Stimulated activated CD8-positive, alpha-beta memory T cell treated with anti-CD3 and anti-CD28 coated beads, Interleukin-4, amount 100 ng/mL, for 48 hours (primary cell): ENCODE measurements at places on chromosomes 2 and 18.

DNA sequence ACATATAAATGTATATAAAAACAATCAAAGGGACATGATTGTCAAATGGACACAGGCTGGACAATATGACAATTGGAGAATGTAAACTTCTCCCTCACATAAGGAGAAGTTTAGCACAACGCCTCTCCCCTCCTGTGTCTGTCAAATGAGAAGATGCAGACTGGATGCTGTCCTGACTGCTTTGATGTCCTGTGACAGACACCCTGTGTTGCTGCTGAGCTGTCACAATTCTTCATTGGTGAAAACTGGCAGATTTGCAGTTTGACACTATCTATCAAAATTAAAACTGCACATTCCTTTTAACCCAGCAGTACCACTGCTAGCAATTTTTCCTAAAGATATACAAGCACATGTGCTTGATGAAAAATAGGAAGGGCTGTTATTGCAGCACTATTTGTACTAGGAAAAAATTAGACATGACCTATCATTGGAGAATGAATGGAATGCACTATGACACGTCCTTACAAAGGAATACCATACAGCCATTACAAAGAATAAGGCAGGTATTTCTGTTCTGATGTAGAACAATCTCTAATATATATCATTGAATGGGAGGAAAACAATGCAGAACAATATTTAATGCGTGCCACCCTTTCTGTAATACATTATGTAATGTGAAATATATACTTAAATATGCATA is 12.4 kb downstream of the DPYSL5 start:
- no peak for DNase-seq

GRCh38 chr2:234156326-234156725 is 105.8 kb downstream of the SPP2 start:
- DNase-seq, result no peak

DNA sequence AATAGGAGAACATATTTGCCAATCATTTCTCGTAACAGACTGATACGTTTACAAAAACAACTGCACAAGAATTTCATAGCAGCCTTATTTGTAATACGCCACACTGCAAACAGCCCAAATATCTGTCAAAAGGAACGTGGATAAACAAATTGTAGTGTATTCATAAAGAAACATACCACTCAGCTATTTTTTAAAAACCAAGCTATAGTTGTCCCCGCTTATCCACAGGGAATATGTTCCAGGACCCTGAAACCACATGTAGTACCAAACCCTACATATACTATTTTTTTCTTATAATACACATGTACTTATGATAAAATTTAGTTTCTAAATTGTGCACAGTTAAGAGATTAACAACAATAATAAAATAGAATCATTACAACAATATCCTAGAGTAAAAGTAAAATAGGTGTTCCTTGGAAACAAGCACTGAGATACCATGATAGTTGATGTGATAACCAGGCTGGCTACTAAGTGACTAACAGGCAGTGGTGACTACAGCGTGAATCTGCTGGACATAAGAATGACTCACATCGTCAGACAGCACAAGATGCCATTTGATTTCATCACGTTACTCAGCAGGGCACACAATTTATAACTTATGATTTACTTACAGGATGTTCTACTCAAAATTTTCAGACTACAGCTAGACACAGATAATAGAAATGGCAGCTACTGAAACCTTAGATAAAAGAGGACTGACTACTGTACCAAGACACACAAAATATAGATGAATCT is 367.4 kb downstream of the NCKAP5 start:
- DNase-seq, result no peak

- no peak for DNase-seq
These were observed 843.6 kb downstream of the SUCLG1 start for GRCh38 chr2:83615511-83615910.

- DNase-seq, result no peak
These were observed 10.8 kb downstream of the ECEL1 start for GRCh38 chr2:232476791-232477190.
